Prostate gland (tissue), 2 donors: ENCODE measurements at places on chromosomes 7 and 10. TPM values are rescaled to one million over a fixed set of nuclear protein-coding genes. Genes with fewer than 3 reads are reported as not detected.

DNA sequence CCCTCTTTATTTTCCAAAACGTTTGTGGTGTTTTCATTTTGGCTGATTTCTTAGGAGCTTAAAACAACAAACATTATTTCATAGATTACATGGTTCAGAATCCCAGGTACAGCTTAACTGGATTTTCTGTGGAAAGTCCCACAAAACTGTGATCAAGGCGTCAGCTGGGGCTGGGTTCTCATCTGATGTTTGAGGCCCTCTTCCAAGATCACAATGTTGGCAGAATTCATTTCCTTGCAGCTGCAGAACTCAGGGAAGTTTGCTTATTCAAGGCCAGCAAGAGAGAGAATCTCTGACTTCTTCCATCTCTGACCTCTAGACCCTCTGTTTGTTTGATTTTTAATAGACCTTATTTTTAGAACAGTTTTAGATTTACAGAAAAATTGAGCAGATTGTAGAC is 108.4 kb upstream of the AGK start:
- DNase-seq = no peak

Gene SLC16A12
- total RNA-seq = 0.09 TPM

Gene PNLIP
- not detected for total RNA-seq

- DNase-seq = no peak
Observed at GRCh38 chr7:80350430-80350829, 161.4 kb downstream of the GNAT3 start.

GRCh38 chr10:99804471-99804870 is 22.0 kb downstream of the ABCC2 start:
- no peak for DNase-seq

DNA sequence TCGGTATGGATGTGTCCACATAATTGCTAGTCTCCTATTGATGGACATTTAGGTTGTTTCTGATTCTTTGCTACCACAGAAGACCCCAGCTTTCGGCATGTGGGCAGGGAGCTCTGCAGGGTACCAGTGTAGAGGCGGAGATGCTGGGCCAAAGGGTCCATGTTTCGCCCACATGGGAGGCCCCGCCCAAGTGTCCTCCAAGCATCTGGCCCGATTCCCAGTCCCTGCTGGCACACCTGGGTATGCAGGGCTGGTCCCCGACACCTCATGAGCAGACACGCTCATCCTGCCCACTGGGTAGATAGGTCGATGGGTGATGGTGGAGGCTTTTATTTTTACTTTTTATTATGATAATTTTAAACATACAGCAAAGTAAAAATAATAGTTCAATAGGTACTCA is 19.4 kb upstream of the TBRG4 start:
- DNase-seq = no peak

Gene COBL
- total RNA-seq = 46.6 TPM

Gene SPDYE2B
- total RNA-seq = not detected

DNA sequence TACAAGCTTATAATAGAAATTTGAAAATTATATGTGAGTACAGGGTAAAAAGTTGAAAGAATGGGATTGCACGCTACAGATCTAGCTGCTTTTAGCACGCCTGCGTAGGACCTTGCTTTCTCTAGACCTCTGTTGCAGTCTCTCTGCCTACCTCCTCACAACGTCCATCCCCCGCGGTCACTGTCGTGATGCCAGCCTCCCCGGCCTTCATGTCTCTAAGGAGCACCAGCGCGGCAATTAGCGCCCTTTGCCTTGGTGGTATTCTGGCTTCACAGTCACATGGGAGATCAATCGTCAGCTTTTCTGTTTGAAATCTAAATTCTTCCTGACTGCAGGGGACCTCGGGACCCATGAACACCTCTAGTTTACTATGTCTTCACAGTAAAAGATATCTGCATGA is 131.3 kb downstream of the EGFR start:
- DNase-seq = no peak

Gene CD36
- total RNA-seq = 5.7 TPM

- no peak for DNase-seq
Observed at GRCh38 chr10:60340973-60341372, 48.7 kb downstream of the ANK3 start.

GRCh38 chr7:81657551-81657950 is 112.3 kb downstream of the HGF start:
- no peak for DNase-seq

DNA sequence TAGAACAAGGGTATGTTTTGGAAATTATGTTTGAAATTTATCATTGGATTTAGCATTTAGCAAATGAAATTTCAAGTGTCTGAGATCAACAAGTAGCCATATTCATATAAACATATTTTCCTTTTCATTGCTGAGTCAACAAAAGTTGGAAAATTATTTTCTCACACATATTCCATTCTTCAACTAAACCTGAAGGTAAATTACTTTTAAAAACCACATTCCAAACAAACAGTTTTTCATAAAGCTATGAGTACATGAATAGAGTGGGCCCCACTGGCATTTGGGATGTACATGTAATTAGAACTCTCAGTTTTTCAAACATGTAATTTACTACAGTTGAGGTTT is 178.3 kb upstream of the MKLN1 start:
- no peak for DNase-seq

GRCh38 chr7:30880125-30880720 is 31.4 kb upstream of the AQP1 start:
- no peak for DNase-seq

Gene THSD7A
- total RNA-seq = 3.1 TPM

Gene DNAH11
- total RNA-seq = 1.6 TPM

Gene PLCE1
- 5.2 TPM for total RNA-seq

GRCh38 chr7:71106226-71106625 is 25.7 kb upstream of the GALNT17 start:
- no peak for DNase-seq

- DNase-seq = no peak
Observed at GRCh38 chr7:100789055-100789454, 38.3 kb downstream of the EPHB4 start.
